ENCODE measurements at places on chromosomes 6 and 20.
A peak's percentile ranks its signal among the peaks of the same experiment; 100 is the strongest.

- DNase-seq, result no peak
Observed at GRCh38 chr20:61957961-61958715, 107.5 kb downstream of the TAF4 start.

DNA sequence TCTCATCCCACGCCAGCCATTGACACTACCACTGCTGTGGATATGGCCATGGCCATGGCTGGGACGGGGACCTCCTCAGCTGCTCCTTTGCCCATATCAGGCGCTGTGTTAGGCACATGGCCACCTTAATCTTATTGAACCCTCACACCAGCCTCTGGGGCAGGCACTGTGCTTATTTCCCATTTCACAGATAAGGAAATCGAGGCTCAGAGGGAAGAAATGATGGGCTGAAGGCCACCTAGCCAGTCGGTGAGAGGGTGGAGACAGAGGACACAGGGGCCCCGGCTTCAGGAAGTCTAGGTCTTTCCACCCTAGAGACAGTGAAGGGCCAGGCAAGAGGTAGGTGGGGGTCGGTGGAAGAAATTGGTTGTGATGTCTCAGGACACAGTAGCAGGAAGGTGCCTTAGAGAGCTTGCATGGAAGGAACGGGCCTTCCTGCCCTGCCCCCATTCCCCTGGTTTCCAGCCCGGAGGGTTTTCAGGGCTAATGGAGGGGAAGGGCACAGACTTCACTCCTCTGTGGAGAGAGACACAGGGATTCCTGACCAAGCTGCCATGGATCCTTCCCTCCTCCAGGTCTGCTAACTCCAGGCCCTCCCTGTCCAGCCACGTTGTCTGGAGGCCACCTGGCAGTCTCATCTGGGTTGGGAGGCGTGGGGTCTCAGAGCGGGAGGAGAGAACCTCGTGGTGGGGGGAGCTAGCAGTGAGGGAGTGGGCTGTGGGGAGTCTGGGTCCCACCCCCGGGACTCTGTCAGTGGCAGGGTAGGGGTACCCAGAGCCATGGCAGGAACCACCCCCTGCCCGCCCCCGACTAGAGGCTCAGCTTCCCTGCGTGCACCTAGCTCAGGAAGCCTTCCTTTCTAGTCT, 120.4 kb downstream of the VEGFA start:
- no peak for DNase-seq

- DNase-seq, result no peak
Observed at GRCh38 chr6:4320860-4321259, 185.5 kb upstream of the ECI2 start.

DNA sequence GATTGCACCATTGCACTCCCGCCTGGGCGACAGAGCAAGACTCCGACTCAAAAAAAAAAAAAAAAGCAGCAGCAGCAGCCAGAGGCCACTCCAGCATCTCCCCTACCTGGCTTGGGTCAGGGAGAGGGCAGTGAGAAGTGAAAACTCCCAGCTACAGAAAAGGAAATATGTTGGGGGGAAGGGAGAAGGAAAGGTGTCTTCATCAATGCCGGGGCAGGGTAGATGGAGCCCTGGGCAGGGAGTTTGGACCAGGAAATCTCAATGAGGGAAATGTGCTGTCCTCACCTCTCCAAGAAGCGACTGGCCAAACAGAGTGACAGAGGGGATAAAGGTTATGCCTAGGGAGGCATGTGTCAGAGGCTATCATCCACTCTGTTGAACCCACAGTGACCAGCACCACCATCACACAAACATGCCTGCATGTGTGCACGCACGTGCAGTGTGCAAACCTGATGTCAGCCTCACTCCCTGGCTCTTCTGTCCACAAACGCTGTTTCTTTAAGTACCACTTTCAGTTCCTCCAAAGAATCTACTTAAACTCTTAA, 887 bp upstream of the AIF1 start:
- DNase-seq, result no peak

- no peak for DNase-seq
Observed at GRCh38 chr6:36937896-36938295, 16.6 kb upstream of the PI16 start.

GRCh38 chr6:6729971-6730370, 141.5 kb downstream of the LY86 start:
- DNase-seq, result no peak

DNA sequence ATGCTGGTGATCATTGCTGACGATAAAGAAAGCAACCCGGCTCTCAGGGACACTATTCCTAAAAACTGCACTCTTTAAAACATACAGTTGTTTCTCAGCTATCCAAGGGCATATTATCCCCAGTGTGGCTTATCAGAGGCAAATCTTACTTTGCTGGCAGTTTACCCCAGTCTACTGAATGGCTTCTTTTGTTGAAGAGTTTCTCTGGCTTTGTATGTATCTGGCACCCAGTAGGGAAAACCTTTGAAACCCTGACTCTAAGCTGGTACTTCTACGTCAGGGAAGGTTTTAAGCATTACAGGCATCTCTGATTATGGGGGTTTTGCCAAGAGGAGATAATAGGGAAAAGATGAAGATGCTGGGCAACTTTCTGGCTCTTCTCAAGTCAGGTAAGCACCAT, 637.6 kb upstream of the CHD6 start:
- DNase-seq, result no peak

GRCh38 chr20:31740208-31740607, 1.1 kb downstream of the TPX2 start:
- DNase-seq, result peak; percentile 73

DNA sequence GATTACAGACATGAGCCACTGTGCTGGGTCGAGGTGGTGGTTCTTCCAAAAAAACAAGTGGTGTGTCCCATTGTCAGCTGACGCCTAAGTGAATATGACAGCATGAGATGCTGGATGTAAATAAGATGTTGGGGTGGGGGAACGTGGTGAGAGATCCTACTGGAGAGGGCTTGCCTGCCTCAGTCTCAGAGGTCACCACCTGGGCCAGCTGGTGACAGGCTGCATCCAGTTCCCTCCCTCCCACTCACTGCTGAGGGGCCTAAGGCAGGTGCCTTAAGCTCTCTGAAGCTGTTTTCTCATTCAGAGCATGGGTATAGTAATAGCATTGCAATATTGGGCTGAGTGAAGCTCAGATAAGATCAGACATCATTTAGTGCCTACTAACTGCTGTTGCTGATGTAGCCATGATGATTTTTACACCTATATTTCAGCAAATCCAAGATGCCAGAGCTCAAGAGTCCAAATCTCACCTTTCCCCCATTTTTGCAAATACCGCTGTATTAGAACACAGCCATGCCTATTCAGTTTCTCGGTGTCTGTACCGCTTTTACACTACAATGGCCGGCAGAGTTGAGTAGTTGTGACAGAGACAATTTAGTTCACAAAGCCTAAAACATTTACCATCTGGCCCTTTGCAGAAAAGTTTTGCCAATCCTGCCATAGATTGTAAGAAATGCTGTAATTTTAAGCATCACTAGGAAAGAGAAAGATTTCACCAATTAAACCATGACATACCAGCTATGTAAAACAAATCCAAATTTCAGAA, 171.3 kb downstream of the ANKRD60 start:
- DNase-seq, result no peak
